Activated CD8-positive, alpha-beta memory T cell treated with anti-CD3 and anti-CD28 coated beads, Interleukin-2, amount 10 ng/mL, durations not matched to agents 7 days and 5 days (primary cell): ENCODE measurements at places on chromosomes 1 and 21. TPM values are rescaled to one million over a fixed set of nuclear protein-coding genes. Genes with fewer than 3 reads are reported as not detected.

DNA sequence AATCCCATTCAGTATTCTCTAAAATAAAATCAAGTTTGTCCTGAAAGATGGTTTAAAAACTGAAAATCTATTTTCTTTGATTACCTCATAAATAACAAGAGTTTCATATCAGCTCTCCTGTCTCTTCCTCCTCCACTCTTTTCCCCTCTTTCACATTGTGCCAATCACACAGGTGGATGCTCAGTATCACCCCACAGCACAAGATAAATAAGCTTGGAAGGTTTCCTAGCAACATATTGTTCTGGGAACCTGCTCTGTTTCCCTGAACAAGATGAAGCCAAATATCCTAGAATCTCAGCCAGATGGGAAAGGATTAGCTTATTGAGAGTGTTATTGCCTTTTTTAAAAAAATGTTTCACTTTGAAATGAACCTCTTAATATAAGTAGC is 45.7 kb upstream of the CACYBP start:
- no peak for DNase-seq

GRCh38 chr1:170692866-170693575 is 29.1 kb downstream of the PRRX1 start:
- DNase-seq, result no peak

DNA sequence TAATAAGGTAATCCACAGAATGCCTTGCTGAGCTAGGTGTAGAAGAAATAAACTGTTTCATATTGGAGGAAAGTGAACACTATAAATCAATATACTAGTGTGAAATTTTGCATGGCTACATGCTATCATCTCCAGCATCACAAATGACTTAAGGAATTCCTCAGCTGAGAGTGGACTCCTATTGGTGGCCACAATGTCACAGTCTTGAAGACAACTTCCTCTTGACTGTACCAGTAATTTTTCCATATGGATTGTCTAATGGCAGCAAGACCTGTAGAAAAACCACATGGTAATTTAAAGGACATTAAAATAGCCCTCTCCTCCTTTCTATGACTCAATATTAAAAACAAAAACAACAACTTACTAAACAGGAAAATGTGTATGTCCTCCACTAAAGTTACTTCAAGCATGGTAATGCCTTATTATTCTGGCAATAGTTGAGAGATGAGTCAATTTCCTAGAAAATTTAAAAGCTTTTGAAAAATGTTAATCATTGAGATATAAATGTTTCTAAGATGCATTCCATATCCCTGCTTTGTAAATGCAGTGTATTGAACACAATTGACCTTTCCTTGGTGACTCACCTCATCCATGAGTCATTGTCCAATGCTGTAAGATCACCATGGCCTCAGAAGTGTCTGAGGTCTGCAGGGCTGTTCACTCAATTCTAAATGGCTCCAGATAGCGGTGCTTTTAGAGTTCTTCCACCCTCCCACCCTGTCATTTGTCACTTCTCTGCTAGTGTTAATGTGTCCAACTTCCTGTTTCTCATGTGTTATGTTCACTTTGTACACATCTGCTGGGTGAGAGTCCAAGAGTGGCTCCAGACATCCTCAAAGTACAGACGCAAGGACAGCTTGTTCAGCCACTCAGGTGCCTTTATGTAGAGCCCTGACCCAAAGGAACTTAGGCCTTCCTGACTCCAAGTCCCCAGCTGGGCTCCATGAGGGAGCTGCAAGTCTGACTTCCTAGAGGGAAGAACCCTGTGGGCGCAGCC is 32.8 kb upstream of the DNASE2B start:
- DNase-seq, result no peak

NID1 gene
- total RNA-seq, result 0.52 TPM
